PC-3 (cell line): ENCODE measurements at places on chromosomes 16 and 17. TPM values are rescaled to one million over a fixed set of nuclear protein-coding genes. Genes with fewer than 3 reads are reported as not detected.

C16orf96 gene
- not detected in 2 replicates for total RNA-seq

FNDC8 gene
- not detected in 2 replicates for total RNA-seq

TBC1D3B gene
- 1.4 and 4.3 TPM in 2 replicates for total RNA-seq

CALCOCO2 gene
- total RNA-seq: 47.2 and 49.4 TPM in 2 replicates

CCL5 gene
- not detected in 2 replicates for total RNA-seq

ZNF232 gene
- total RNA-seq: 3.5 and 4.7 TPM in 2 replicates

PIMREG gene
- total RNA-seq: 67.6 and 88.6 TPM in 2 replicates

LSM12 gene
- 118 and 123 TPM in 2 replicates for total RNA-seq
